Thymus (tissue), 14 donors: ENCODE measurements at places on chromosomes 4 and X.

DNA sequence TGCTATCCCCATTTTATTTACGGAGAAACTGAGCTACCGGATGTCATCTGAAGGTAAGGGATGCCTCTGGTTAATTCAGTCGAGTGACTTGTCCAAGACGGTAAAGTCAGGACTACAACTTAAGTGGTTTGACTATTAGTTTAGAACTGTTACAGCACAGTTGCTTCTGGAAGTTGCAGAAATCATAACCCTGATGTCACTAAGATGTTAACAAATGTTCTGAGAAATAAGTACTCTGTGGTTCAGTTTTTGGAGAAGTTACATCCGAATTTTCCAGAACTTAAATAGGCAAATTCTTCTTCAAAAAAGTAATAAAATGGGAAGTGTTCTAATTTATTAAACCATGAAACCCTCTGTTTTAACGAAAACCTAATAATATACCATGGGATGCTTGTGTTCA is 3.1 kb downstream of the PPA2 start:
- no peak for DNase-seq

DNA sequence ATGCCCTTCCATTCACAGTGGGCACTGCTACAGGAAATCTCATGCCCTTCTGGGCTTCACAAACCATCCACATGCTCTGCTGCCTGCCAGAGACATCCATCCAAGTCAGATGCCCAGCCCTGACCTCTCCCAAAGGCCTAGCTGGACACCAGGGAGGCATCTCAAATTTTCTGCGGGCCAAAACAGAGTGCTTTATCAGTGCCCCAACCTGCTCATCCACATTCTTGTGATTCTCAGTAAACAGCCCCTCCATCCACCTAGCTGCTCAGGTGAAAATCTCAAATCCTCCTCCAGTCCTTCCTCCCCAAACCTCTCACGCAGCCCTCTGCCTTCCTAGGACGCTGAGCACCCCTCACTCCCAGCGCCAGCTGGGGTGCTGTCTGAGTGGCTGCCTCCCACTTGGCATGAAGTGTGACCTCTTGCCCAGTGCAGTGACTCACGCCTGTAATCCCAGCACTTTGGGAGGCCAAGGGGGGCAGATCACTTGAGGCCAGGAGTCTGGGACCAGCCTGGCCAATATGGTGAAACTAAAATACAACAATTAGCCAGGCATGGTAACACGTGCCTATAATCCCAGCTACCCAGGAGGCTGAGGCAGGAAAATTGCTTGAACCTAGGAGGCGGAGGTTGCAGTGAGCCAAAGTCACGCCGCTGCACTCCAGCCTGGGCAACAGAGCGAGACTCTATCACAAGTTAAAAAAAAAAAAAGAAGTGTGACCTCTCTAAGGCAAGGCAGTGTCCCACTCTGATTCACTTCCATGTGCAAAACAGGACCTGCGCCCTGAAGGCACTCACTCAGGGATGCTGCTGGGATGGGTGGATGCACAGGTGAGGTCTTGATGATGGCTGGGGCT is 1.7 kb upstream of the AFAP1 start:
- DNase-seq: no peak

- DNase-seq: no peak
These were observed 315.7 kb downstream of the FBXW7 start for GRCh38 chr4:152220201-152220666.

- no peak for DNase-seq
These were observed 177.5 kb downstream of the DCLK2 start for GRCh38 chr4:150255610-150256224.

DNA sequence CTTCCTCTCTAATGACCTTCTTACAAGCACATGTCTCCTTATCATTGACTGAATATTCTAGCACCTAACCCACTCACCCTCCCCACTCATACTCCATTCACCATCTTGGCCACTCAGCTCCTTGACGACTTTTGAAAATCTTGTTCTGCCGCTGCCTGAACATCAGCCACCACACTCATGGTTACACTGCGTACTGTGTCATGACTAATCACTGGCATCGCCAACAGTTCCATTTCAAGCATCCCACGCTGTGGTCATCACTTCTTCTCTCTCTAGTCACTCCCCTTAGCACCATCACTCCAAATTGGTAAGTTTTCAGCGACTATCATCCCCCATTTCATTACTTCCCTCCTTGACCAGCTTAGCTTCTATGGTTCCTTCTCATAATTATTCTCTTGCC is 352.8 kb downstream of the MAPK10 start:
- no peak for DNase-seq

- no peak for DNase-seq
These were observed 23.8 kb downstream of the VSIG4 start for GRCh38 chrX:66015900-66016689.

DNA sequence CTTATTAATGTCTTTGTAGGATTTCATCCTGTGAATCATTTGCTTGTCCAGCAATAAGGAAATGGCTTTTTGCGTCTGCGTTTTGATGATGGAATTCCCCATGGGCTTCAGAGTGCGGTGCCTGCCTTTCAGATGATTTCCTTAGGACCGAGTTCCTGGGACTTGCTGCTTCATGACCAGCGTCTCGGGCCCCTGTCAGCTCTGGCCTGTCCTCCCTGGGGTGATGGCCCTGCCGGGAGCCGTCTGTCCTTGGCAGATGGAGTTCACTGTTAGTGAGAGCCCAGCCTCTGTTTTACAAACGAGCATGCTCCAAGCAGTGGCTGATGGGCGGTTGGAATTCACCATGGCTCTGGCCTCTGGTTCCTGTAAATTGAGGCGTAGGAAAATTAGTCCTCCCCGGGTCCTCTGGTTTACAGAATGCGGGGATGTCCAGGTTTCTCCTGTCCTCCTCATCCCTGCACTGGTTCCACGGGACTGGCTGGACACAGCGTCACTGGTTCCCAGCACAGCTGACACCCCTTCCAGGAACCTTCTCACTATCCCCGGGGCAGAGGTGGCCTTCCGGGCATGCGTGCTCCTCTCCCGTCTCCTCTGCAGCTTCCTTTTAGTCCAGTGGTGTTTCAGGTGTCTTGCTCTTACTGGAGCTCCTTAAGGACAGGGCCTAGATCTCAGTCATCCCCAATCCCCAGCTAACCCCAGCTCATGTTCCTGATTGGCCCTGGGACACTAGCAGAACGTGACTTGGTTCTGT is 34.9 kb downstream of the TBC1D14 start:
- DNase-seq: no peak
